Smooth muscle cell of the pulmonary artery (primary cell): ENCODE measurements at places on chromosomes 2 and 18. TPM values are rescaled to one million over a fixed set of nuclear protein-coding genes. Genes with fewer than 3 reads are reported as not detected.

The MERTK gene
- 0.69 and 0.91 TPM in 2 replicates for total RNA-seq

The GPR45 gene
- not detected in 2 replicates for total RNA-seq

The BMP10 gene
- not detected in 2 replicates for total RNA-seq

The SALL3 gene
- total RNA-seq, result 0.52 TPM in 1 of 2 replicates, not detected in the other

The FN1 gene
- 31,457 and 31,461 TPM in 2 replicates for total RNA-seq

The ATIC gene
- total RNA-seq, result 42.4 and 57.2 TPM in 2 replicates

The NHEJ1 gene
- 18.5 and 22.0 TPM in 2 replicates for total RNA-seq

The ZNF521 gene
- total RNA-seq, result 17.5 and 20.7 TPM in 2 replicates

The NEURL3 gene
- total RNA-seq, result 0.20 TPM in 1 of 2 replicates, not detected in the other

The ERICH2 gene
- 0.39 and 0.76 TPM in 2 replicates for total RNA-seq

The ALK gene
- total RNA-seq, result 0.07 TPM in 1 of 2 replicates, not detected in the other

The WNT10A gene
- not detected in 2 replicates for total RNA-seq

The HOXD10 gene
- total RNA-seq, result not detected in 2 replicates

The GLB1L gene
- total RNA-seq, result 12.1 and 14.9 TPM in 2 replicates

The RMDN2 gene
- total RNA-seq, result 3.4 and 6.4 TPM in 2 replicates

The CFAP65 gene
- total RNA-seq, result 0.03 TPM in 1 of 2 replicates, not detected in the other

The SERPINB12 gene
- not detected in 2 replicates for total RNA-seq

The MYO5B gene
- under 0.01 and 0.07 TPM in 2 replicates for total RNA-seq

The IL36A gene
- not detected in 2 replicates for total RNA-seq

The ALLC gene
- total RNA-seq, result not detected in 2 replicates

The DNPEP gene
- total RNA-seq, result 68.5 and 91.9 TPM in 2 replicates

The SCG2 gene
- total RNA-seq, result 5.1 and 37.2 TPM in 2 replicates

The CDKL4 gene
- 0.66 and 0.91 TPM in 2 replicates for total RNA-seq

The EHBP1 gene
- total RNA-seq, result 61.9 and 80.9 TPM in 2 replicates
